ENCODE measurements at places on chromosomes 2 and 18.

DNA sequence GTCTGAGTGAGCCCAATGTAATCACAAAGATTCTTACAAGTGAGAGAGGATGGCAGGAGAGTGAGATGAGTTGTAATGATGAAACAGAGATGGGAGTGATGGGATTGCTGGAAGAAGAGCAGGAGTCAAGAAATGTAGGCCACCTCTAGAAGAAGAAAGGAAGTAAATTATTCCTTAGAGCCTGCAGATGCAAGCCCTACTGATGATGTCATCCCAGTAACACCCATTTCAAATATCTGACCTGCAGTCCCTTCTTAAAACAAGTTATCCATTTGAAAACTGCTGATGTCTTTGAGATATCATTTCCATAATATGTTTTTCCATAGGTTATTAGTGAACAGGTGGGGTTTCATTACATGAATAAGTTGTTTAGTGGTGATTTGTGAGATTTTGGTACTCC, 888.0 kb upstream of the SLC39A10 start:
- no peak for DNase-seq

DNA sequence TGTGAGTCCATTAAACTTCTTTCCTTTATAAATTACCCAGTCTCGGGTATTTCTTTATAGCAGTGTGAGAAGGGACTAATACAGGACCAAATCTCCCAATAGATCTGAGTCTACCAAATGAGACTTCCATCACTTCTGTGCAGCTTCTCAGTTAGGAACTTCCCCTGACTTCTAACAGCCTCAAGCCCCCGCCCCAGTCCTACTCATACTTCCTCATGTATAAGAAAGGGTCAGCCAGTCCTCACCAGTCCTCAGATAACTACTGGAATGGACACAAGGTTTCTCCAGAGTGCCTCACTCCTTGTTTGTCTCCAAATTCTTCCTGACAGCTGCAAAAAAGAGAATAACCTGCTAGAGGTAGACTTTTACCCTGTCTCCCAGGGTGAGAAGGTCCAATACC, 19.5 kb downstream of the TTC32 start:
- no peak for DNase-seq

DNA sequence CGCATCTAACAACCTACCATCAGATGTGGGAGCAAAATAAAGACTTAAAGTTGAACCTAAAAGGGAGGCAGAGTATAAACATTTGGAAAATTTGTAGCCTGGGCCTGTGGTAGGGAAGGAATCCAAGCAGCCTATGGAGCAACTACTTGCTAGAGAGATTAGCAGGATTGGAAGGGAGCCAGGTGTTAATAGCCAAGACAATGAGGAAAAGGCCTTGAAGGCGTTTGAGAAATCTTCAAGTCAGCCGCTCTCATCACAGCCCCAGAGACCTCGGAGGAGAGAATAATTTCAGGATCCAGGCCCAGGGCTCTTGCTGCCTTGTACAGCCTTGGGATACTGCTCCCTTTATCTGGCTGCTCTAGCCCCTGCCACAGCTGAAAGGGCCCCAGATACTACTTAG, 219.7 kb downstream of the THSD7B start:
- no peak for DNase-seq

DNA sequence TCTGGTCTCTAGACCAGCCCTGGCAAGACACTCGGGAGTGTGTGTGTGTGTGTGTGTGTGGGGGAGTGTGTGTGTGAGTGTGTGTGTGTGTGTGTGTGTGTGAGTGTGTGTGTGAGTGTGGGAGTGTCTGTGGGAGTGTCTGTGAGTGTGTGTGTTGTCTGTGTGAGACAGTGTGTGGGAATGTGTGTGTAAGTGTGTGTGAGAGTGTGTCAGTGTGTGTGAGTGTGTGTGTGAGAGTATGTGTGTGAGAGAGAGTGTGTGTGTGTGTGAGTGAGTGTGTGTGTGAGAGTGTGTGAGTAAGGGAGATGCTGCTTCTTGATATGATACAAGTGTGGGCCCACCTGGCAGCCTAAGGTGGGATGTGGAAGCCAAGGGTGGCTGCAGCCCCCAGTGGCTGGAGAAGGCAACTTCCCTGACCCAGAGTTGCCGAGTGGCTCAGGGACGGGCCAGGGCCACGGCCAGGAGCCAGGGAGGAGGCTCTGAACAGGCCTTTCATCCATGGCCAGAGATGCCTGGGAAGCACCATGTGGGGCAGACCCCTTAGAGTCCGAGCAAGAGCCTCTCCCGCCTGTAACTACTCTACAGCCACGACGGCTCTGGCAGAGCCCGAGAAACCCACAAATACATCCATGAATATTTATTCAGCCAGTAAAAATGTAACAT, 159.3 kb upstream of the MYCN start:
- no peak for DNase-seq

DNA sequence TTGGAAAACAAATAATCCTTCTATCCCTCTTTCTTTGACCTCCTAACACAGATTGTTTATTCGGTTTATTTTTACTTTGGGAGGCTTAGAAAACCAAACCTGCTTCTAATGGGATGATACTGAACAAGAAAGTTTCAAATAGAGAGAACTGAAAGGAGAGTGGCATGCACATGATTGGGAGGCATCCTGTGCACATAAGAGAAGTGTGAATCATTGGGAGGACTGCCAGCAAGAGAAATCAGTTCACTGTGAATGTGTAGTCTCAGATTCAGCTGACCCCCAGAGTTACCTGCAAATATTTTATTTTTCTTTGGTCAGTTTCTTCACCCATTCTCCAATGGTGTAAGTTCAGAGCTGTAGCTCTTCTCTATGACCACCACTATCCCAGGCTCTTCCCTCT, 1363.2 kb upstream of the ACVR2A start:
- no peak for DNase-seq

DNA sequence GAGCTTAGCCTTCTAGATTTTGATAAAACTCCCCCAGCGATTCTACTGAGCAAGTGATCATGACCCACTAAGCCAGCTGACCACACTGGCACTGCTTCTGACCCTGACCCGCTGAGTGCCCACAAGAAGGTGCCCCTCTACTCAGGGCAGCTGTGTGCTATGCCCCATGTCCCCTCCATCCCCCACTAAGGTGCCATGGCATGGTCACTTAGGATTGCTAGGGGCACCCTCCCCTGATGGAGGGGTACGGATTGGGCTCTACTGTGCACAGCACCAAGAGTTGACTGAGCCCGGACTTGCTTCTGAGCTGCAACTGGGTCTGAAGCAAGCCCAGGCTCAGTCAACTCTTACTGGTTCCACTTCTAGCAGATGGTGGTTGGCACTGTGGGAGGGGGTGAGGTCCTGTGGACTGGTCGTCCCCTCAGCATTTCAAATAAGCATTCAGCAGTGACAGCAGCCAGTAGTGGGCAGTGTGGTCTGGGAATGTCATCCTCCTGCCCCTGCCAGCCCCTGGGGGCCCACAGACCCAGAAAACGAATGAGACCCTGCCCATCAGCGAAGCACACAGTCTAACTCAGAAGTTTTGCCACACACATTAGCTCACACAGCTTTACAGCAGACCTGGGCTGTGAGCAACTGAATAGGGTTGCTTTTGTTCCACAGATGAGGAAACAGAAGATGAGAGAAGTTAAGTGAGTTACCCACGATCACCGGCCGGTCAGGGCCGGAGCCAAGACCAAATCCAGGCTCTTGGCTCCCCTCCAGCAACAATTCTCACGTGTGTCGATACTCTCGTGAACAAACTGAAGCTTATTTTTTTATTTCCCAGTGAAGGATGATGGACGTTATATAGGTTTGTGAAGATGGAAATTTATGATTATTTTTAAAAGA, 52.1 kb upstream of the FOSL2 start:
- DNase-seq, result no peak

GRCh38 chr2:71684226-71685072, 231.1 kb downstream of the DYSF start:
- no peak for DNase-seq

DNA sequence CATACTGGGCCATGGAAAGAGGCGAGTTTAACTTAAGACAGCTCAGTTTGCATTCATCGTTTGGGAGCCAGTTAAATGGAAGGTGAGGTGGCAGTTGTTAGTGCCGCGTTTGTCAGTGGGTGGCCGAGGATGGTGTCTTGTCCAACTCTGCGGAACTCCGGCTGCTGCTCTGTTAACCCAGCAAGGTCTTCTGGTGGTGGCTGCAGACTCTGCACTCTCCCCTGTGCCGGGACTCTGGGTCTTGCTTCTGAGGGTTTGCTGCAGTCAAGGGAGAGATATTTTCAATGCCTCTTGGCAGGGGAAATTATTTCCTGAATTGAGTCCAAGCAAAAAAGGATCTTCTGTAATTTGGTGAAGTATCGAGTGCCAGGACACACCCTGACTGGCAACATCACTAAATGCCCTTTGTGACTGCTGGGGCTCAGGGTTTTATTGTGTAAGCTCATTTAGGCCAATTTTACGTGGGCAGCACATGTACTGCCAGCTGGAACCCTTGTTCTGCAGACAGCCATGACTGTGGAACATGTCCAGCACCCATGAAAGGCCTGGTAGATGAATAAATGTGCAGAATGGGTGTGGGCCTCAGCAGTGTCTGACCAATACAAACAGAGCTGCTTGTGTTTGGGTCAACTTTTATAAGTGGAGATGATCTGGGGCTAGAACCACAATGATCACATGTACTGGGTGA, 58.1 kb downstream of the IL1R2 start:
- no peak for DNase-seq

GRCh38 chr2:227576110-227576509, 22.6 kb upstream of the SCYGR2 start:
- DNase-seq, result no peak

GRCh38 chr2:59910166-59910565, 643.3 kb downstream of the BCL11A start:
- DNase-seq, result no peak

- no peak for DNase-seq
Measured at GRCh38 chr2:159758686-159759085, 39.3 kb downstream of the CD302 start.

DNA sequence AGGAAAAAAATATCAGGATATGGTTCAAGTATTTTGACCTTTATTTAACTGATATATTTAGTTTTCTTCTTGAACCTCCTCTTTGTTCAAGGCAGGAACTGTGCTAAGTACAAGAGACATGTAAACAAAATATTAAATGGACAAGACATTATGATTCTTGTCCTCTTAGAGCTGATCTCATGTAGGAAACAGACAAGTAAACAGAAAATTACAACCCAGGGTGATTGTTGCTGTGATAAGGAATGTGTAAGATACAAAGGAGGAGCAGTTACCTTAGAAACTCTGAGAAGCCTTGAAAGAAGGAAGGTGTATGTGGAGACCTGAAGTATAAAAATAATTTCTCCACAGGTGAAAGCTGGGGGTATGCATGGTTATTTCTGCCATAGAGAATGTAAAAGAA, 12.9 kb downstream of the RBM45 start:
- DNase-seq, result no peak

Measured in stimulated activated CD4-positive, alpha-beta T cell treated with anti-CD3 and anti-CD28 coated beads, Interleukin-4, amount 100 ng/mL, for 4 hours (primary cell).